ENCODE measurements at places on chromosomes 12 and 14.

DNA sequence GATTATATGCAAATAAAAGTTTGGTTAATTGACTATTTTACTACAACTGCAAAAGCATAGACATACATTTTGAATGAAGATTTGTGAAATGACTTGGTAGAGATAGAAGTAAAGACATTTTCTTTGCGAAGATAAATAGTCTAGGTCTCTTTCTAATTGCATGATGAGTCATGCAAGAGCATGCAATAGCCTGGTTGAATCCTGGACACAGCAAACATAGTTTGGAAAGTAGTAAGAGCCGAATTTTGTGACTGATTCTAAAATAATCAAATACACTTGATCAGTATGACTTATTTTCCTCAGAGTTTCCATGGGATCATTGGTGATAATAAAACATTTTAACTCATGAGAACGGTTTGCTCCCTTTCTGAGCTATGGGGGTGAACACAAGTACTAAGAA lies 27.7 kb upstream of the CAND1 start:
- DNase-seq = no peak

DNA sequence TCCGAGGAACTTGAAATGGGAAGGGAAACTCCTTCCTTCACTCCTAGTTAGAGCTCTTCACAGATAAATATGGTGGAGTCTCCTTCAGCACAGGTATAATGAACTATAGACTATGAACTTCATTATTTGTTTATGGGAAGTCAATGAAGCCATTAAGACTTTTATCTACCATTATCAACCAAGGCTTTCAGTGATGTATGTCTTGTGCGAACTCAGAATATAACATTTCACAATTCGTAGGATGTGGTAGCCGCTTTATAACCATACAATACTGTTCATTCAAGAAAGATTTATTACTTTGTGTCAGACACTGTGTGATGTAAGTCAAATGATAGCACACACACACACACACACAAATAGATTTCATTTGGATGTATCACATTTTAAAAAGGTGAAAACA lies 24.8 kb upstream of the ETNK1 start:
- no peak for DNase-seq

- DNase-seq = no peak
Observed at GRCh38 chr12:114167431-114167830, 201.3 kb upstream of the RBM19 start.

- no peak for DNase-seq
Observed at GRCh38 chr12:104133321-104133720, 4.7 kb downstream of the NFYB start.

- no peak for DNase-seq
Observed at GRCh38 chr12:79938843-79939242, 3.9 kb upstream of the PPP1R12A start.
